Caco-2 (cell line): ENCODE measurements at places on chromosomes 16 and 17.
A peak's percentile ranks its signal among the peaks of the same experiment; 100 is the strongest.

DNA sequence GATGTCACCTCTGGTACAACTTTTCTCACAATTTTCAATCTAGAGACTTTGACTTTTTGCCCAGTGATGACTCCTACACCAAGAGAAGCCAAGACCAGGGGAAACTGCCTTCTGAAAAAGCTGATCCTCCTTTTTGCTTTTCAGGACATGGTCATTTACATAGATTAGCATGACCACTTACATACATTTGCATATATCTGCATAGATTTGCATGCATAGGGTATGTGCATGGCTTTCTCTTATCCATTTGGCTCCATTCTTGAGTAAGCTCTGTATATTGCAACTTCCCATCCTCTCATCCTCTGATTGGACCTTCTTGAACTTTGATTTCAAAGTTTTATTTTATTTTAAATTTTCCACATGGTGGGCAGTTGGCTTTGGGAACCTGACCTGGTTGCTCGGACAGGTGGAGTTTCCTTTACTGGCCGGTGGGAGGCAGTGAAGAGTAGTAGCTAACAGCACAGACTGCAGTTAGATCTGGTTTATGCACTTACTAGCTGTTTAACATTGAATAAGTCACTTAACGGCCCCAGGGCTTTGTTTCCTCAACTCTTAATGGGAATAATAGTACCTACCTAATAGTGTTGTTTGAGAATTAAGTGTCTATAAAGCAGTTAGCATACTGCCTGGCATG lies 92.9 kb downstream of the GPR139 start:
- no peak for DNase-seq

- DNase-seq: no peak
Measured at GRCh38 chr17:5164436-5164835, 27.2 kb downstream of the ZNF594 start.

DNA sequence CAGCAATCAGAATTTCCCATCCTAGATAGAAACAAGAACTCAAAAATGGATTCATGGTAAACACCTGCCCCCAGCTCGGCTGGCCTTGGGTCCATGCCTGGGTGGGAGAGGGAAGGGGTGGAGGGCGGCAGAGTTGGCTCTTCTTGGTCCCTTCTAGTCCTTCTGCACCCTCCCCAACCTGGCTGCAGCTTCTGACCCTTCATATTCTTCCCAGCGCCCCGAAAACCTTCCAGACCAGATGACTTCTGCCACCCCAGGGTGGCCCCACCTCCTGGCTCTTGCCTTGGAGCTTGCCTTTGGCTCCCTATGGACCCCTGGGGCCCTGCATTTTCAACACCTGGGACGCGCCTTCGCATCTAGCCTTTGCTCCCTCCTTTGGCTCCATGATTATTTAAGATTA lies 5.4 kb upstream of the GJD3 start:
- peak; percentile 13 for DNase-seq

DNA sequence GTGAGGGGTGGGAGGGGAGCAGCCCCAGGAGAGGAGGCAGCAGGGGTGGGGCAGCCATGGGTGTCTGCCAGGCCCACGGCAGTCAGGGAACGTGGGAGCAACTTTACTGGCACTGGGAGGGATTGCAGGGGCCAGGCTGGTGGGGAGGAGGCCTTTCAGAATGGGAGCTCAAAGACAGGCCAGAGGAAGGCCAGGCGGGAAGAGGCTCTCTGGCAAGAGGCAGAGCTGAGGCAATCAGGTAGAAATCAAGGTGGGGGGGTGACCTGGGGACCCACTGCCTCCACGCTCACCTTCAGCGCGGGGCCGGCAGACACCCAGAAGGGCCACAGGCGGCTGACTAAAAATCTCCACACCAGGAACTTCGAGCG lies 11.9 kb upstream of the GSE1 start:
- no peak for DNase-seq

- DNase-seq: peak; percentile 47
Measured at GRCh38 chr17:74211141-74211911, 2.0 kb upstream of the TTYH2 start.

GRCh38 chr16:23334457-23334853 lies 32.4 kb downstream of the SCNN1B start:
- DNase-seq: no peak

- DNase-seq: no peak
Measured at GRCh38 chr17:9238340-9239245, 217.3 kb downstream of the NTN1 start.

- DNase-seq: no peak
Measured at GRCh38 chr17:81044764-81045589, 10.0 kb downstream of the BAIAP2 start.

DNA sequence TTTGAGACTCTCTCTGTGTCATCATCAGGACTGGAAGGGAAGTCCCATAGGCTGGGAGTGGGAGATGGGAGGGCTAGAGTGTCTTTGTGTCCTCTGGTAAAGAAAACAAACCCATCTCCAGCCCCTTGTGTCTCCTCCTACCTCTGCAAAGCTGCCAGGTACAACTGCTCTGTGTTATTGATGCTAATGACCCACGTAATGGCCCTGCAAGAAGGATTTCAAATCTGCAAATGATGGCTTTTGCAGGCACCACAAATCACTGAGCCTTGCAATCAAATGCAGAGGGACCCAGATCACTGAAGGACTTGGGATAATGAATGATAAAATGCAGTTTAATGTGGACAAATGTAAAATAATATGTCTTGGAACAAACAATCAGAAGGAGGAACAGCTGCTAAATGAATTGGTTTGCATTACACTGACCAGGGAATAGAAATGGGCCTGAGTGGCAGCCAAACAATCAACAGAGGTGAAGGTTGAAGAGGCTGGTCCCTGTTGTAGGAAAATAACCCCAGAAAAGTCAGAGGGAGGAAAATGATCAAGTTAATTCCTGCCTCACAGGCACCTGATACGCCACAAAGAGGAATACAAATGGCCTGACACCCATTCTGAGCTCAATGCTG lies 425.1 kb downstream of the UTP18 start:
- DNase-seq: no peak
